ENCODE measurements at places on chromosomes 1 and 21. TPM values are rescaled to one million over a fixed set of nuclear protein-coding genes. Genes with fewer than 3 reads are reported as not detected.
A peak's percentile ranks its signal among the peaks of the same experiment; 100 is the strongest.

DNA sequence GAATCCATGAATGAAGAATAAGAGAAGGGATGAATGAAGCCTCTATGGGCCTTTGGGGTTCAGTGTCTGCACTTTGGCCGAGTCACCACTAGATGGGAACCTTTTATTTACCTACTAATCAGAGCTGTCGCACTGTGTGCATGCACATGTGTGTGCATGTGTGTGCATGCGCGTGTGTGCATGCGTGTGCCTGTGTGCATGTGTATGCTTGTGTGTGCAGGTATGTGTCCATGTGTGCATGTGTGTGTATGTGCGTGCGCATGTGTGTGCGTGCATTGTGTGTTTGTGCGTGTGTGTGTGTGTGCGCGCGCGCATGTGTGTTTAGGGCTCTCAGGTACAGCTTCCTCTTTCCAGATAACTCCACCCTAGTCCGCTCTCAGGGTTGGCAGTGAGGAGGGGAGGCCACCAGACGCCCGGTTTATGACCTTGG, 20.4 kb upstream of the UBXN10 start:
- DNase-seq: no peak

GRCh38 chr1:235259133-235259778, 68.7 kb downstream of the ARID4B start:
- DNase-seq: no peak

GRCh38 chr1:245516284-245516759, 361.5 kb downstream of the KIF26B start:
- no peak for DNase-seq

- DNase-seq: no peak
Measured at GRCh38 chr1:207428783-207429182, 25.3 kb upstream of the CR2 start.

- DNase-seq: no peak
Measured at GRCh38 chr1:62084310-62084890, 110.2 kb upstream of the L1TD1 start.

GRCh38 chr1:5304702-5305101, 650.3 kb downstream of the AJAP1 start:
- DNase-seq: no peak

DNA sequence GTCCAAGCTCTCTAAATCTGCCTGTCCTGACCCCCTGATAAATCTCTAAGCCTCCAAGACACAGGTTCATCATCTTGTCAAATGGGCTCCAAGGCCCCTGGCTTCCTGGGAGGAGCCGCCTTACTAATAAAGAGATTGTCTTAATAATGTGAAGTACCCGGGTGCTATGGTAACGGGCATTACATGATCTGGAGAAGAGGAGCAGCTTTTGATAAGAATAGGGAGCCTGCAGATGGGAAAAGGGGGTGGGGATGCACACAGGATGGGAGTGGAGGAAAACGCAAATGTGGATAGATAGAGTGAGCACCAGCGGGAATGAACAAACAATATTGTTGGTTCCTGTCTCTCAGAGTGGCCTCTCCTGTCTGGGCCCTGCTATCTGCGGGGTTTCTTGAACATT, 11.9 kb upstream of the RXRG start:
- DNase-seq: no peak

DNA sequence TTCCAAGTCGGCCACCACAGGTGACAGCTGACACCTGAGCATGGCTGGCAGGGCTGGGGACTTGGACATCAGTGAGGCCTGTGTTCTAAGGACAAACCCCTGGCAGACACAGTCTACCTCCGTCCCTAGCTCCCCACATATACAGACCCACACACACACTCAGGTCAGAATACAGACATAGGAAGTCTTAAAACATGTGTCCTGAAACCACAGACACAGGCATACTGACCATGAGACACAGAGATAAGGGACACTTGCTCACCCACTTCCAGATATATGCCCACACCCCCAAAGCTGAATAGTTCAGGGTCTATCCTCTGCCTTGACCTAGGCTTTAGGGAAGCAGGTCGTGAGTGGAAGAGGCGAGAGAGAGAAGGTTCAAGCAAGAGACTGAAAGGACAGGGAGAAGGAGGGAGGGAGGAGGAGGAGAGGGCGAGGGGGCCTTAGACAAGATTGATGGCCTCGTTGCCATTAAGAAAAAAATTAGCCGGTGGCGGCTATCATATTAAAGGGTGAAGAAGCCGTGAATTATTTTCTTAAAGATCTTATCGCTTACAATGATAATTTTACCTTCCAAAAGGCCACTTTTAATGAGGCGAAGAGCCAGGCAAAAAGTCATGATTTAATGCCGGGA, 49.9 kb downstream of the TMEM53 start:
- DNase-seq: no peak

- no peak for DNase-seq
Measured at GRCh38 chr1:187009320-187009719, 180.6 kb downstream of the PLA2G4A start.

- DNase-seq: no peak
Measured at GRCh38 chr1:237232501-237232900, 190.5 kb downstream of the RYR2 start.

DNA sequence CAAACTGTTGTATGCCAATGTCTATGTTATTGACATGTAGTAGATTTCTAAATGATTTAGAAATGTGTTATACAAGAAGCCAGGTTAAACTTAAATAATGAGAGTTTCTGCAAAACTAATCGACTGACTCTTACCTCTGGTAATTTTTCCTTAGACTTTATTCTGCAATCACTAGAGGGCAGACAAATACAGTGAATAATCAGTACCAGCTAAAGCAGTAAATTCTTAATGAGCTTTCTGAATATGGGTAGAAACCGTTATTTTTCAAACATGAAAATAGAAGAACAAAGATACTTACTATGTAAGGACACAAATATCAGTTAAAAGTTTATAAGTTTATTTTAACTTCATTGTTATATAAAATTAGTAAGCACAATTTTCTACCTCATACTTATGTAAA, 97.9 kb upstream of the RGS1 start:
- DNase-seq: no peak

DNA sequence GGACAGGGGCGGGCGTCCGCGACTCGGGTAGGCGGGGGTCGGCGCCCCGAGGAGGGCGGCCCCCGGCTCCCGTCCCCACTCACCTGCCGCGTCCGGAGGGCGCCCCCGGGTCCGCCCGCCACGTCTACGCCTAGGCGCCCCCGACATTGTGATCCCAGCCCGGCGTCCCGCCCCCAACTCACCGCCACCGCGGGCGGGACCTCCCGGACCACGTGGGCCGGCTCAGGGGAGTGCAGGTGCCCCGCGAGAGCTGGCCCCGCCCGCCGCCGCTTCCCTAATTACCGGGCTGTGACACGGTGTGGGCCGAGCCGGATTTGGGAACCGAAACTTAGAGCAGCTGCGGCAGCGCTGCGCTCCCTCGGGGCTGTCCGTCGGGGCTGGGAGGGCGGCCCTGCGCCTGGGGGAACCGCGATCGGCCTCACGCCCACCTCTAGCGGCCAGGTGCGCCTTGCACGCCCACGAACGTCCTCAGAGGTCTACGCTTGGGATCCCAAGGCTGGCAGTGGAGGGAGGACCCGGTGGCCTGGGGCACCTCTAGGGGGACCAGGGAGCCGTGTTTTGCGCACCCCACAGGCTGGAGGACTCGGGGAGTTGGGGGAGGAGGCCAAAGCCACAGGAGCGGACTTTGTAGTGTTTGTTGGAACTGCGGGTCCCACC, 521 bp upstream of the NADK start:
- peak; percentile 86 for DNase-seq

DNA sequence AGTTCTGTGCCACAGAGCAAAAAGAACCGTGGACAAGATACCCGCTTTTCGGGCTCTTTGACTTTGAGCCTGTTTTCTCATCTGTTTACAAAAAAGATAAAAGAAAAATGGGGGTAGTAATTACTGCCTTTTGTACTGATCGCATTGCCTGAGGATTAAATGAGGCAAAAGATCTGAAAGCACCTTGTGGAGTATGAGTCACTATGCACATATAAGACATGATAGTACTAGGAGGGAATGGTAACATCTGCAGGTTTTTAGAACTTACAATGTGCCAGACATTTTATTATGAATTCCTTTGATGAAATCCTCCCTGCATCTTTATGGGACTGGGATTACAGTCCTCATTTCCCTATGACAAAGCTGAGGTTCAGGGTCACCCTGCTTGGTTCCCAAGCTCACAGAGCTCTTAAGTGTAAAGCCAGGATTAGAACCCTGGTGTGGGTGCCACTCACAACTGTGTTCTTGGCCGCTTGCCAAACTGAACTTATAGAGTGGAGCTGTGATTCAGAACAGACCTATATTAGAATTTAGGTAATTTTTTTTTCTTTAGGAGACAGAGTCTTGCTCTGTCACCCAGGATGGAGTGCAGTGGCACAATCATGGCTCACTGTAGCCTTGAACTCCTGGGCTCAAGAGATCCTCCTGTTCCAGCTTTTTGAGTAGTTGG, 1.8 kb downstream of the DISC1 start:
- no peak for DNase-seq

- peak; percentile 46 for DNase-seq
Measured at GRCh38 chr21:45347712-45348499, 57.1 kb upstream of the COL18A1 start.

DNA sequence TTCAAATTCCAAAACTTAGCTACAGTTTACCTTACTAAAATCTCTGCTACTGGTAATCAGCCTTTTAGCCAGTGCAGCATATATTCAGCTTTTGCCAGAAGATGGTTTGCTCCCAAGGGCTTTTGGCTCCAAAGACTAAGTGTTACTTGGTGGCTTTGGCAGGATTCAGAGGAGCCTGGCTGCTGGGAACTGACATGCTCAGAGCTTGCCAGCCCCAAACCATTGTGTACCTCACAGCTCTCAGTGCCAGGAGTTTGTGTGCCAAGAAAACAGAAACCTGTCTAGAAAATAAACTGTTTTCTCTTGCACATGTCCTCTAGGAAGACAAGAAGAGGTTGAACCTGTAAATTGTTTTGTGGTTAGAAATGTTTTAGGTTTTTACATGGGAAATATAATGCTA, 315.9 kb downstream of the ST6GALNAC3 start:
- peak; percentile 33 for DNase-seq

DNA sequence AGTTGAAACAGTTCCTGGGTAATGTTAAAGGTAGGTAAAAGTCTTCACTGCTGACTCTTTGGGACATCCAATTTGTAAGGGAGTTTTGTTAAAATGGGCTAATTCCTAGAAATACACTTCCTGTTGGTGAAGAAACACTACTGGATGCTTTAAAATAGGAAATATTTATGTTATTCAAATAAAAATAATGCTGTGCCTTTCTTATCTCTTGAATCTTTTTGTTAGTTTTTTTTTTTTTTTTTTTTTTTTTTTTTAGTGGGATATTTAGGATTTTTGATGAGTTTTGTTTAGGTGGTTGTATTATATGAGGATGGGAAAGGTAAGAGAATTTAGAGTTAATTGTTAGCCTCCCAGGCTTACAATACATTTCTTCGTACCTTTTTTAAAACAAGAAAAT, 4.5 kb downstream of the MAGI3 start:
- no peak for DNase-seq

DNA sequence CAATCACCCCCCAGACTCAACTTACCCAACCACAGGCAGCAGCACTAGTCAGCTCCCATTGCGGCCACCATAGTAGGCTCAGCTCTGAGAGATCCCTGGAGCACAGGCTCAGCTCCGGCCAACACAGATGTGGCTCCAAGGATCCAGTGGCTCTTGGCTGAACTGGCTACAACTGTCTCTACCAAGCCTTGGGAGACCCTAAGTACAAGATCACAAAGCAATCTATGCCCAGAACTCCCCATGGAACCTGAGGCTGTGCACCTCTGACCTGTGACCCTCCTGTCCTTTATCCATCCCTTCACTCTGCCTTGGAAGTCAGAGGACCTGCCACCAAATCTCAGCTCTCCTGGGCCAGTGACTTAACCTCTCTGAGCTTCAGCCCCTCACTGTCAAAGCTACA, 61.8 kb upstream of the GJB5 start:
- no peak for DNase-seq

DNA sequence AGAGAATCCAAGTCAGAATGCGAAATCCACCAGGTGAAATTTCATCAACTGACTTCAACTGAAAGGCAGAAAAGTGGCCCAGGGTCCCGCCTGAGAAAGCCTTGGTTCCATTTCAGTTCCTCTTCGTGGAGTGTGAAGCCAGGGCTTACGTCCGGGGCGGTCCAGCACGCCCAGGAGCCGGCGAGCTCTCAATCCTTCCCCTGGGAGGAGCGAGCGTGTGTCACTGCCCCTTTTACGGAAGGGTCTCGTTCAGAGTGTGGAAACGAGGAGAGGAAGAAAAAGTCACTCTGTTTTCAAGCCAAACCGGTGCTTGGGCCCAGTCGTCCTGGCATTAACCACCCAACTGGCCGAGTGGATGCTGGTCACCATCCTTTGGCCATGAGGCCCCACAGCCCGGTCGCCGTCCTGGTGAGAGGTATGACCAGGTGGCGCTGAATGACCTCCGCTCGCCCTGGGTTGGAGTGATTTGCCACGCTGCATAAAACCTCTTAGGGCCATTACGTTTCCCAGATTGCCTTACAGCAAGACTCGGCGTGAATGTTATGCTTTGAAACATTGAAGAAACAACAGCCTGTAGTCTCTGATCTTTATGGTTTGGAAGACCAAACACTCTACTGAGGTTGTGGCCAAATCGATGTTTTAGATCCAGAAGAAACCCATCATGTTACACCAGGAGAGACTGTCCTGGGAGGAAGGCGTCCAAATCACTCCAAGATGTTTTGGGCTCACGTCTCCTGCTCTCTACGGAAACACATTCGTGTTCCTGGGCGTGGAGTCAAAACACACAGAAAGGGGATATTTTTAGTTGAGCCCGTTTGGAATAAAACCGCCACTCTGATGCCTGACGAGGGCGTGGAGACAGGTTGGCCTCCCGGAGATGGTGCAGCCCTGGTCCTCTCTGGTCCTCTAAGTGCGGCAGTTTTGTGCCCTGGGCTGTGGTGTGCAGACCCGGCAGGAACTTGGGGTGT, 93.6 kb upstream of the ACTRT2 start:
- DNase-seq: no peak

GRCh38 chr1:47624531-47624930, 186.7 kb downstream of the FOXD2 start:
- DNase-seq: no peak

DNA sequence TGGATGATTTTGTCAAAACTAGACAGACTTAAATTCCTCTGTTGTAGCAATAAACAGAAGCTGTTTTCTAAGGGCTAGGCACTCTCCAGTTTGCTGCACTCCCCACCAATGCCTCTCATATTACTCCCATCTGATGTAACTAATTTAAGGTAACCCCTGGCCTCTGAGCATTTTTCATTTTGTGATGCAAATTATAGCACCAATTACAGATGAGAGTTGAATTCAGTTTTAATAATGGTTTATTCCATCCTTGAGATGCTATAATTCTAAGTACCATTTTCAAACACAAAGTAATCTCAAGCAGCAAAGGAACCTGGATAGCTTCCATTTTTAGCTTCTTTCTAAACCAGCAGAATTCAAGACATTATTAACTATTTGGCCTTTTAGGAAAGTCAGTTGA, 280.4 kb upstream of the DAB1 start:
- DNase-seq: no peak

The CYP4A22 gene
- not detected for total RNA-seq

The CCDC18 gene
- 2.9 TPM for total RNA-seq

The HSD3B2 gene
- not detected for total RNA-seq

Data from left ventricle myocardium superior (tissue), 1 donor.